EH (cell line): ENCODE measurements at places on chromosomes 5 and 9.

GRCh38 chr9:34430843-34431437 is 27.4 kb downstream of the FAM219A start:
- DNase-seq: peak; percentile 80

DNA sequence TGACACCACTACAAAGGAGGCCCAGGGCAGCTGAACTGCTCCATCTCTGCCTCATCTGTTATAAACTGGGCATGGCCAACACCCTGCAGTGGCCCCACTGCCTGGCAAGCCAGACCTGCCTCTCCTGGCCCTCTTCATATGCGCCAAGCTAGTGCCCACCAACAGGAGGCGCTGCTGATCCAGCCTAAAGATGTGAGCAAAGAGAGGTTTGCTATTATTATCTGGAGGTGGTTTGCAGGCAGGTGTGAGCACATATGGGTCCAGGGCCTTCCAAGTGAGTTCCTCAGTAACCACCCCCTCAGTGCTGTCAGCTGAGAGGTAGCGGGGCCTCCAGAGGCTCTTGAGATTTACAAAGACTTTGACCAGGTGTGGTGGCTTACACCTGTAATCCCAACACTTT is 232.2 kb downstream of the SYK start:
- no peak for DNase-seq

DNA sequence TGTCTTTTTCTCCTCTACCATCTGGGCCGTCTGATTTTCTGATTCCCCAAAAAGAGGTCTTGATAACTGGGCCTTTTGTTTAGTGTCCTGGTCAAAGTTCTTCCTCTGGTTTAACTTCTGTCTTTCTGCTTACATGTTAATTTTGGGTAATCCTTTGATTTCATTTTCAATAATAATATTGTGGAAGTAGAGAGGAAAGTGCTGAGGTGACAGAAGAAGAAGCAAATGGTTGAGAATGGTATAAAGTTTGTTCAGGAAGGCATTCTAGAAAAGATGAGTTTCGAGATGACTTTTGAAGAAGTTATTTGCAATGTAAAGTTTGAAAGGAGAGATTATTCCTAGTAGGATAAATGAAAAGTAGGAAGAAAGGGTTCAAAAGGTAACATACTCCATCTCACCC is 118.1 kb downstream of the UNC13B start:
- DNase-seq: no peak

DNA sequence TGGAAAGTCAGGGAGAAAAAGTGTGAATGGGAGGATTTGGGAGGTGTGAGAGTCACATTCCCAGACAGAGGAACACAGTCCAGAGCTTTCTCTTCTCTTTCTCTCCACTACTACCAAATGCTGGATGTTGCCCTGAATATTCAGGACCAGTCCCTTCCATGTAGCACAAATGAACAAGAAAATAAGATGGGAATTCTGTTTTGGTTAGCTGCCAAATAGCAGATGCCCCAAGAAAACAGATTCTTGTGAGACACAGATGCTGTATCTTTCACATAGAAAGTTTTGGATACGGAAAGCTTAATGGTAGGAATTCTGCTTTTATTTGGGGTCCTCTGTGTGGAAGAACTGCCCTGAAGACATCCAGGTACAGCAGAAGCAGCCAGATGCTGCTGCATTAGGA is 37.8 kb downstream of the PRLR start:
- no peak for DNase-seq

DNA sequence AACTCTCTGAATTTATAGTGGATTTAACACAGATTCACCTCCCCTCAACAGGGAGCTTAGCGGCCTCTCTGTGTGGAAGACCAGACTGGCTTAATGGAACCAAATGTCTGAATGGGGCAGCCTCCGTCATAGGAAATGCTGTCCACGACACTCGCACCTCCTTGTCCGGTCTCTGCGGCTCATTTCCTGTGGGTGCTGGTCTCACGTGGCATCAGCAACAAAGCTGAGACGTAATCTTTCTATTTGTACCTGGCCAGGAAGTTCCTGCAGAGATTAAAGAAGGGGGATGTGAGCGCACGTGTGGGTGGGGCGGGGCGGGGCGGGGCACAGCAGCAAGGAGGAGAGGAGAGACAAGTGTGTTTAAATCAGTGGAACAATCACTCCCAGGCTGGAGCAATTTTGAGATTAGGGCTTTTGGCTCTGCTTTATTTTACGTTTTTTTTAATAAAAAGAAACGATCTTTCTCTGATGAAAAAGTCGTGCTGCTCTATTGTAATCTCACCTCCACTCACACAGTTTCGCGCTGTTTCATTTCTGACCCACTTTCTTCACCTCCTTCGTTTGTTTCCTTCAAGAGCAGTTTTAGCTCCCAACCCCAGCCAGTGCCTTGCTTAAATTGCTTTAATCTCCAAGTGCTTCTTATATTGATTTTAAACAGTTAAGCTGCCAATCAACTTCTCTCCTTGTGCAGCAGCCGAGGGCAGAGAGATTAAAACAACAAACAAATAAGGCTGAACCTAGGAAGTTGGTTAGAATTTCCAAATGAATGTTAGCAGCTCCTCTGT is 132.2 kb upstream of the ASTN2 start:
- no peak for DNase-seq

DNA sequence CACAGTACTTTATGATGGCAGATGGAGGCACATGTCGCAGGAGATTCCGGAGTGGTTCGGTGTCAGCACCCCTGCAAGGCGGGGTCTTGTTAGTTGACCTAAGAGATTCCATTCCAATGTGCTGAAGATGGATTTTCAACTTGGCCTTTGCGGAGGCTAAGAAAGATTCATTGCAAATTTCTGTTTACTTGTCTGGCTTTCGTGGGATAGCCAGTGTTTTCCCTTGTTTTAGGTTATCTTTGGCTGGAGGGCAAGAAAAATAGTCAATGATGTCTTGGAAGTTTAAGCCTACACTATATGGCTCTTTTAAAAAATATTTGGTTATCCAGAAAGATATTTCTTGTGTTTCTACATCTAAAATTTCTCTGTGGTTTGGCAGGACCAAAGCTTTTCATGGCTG is 123.6 kb upstream of the PTCH1 start:
- no peak for DNase-seq

DNA sequence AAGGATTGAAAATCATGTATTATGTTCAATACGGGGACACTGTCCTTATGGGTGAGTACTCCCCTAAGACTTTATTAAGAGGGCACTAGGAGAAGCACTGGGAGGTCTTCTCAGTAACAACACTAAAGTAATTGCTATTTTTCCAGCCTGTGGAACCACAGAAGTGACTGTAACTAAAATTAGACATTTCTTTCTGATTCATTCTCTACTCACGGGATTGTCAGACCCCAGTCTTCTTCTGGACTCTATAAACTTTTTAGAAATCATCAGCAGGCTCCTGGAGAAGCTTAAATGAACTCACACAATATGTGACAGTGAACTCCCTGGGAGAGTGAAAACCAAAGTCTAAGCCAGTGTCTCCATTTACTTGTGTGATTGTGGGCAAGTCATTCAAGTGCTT is 14.5 kb downstream of the TLR4 start:
- peak; percentile 84 for DNase-seq

DNA sequence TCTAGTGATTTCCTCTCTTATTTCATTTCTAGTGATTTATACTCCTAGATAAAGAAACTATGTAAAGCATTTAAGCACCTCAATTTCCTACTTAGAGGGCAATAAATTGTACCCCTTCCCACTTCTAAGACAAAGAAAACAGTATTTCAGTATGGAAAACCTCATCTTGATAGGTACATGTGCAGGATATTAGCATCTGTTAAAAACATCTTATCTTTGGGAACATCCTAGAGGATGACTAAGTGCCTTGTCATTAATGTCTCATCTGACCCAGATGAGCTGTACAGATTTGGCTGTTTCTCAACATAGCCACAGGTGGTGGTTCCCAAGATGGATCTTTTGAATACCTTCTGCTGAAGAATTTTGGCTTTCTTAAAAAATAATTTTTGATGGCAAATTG is 5.7 kb downstream of the MEGF10 start:
- DNase-seq: peak; percentile 33

- peak; percentile 87 for DNase-seq
Measured at GRCh38 chr9:73038613-73039012, 85.8 kb upstream of the ALDH1A1 start.

DNA sequence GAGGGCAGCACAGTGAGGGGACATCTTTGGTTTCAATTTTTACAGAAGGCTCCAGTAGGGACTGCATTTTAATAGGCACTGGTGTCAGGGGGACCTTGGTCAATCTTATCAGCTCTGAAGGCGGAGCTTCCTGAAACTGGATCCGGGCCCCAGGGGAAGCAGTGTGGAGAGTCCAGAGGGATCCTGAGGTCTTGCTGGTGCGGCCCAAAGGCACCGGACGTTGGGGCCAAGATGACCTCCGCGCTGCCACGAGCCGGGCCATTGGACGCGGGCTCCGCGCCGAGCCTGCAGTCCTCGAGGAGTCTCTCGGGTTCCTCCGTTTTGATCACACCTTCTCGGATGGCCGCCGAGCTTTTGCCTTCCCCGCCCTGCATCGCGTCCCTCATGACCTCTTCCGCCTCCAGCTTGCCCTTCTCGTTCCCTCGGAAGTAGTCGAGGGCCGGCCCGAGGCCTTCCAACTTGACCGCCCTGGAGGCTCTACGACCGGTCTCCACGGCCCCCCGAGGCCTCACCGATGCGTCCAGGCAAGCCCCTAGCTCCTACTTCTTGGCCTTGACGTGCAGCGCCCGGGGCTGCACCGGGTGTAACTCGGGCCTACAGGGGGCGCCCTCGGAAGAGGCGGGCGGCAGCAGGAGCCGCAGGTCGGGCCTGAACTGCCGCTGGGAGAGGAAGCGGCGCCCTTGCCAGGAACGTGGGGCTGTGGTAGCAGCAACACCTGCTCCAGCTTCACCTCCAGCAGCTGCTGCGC is 18.8 kb downstream of the C5orf52 start:
- DNase-seq: no peak

GRCh38 chr5:9381464-9381863 is 164.4 kb downstream of the SEMA5A start:
- DNase-seq: no peak

DNA sequence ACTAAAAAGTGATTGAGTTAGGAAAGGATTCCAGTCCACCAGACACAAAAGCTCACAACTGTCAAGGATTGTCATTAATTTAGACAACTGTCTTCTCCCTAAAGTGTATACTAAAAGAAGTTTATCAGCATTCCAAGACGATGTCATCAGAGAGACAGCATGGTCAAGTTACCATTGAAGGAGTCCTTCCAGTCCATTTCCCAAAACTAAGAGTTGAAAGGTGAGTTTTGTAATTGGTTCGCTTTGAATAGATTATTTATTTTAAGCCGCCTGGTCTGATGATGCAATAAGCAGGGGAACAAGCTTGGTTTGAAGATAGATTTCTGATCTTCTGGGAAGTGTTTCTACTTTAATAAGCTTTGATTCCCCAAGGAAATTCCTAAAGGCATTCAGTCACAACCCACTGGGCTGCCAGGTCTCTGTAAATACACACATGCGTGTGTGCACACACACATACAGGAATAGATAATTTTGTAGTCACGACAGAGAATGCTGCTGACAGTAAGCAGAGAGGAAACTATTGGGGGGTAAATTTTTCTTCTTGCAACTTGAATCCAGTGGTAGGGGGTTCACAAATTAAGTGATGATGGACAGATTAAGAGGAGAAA is 234.8 kb downstream of the PIK3R1 start:
- DNase-seq: peak; percentile 80

DNA sequence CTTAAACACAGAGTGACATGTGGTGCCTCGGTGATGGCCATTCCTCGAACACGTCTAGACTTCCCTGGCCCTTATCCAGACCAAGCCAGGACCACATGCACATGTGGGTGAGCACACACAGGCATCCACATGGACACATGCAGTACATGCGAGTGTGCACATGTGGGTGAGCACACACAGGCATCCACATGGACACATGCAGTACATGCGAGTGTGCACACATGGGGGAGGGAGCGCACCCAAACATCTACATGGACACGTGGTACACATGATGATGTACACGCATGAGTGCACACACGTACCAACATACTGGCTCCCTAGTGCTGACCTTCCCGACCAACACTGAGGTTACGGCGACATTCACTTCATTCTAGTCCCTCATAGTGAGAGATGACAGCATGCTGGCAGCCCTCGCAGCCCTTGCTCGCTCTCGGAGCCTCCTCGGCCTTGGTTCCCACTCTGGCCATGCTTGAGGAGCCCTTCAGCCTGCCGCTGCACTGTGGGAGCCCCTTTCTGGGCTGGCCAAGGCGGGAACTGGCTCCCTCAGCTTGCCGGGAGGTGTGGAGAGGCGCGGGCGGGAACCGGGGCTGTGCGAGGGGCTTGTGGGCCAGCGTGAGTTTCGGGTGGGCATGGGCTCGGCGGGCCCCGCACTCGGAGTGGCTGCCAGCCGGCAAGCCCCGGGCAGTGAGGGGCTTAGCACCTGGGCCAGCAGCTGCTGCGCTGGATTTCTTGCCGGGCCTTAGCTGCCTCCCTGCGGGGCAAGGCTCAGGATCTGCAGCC is 186.8 kb downstream of the HSPA4 start:
- no peak for DNase-seq

GRCh38 chr9:79431019-79431679 is 140.6 kb upstream of the TLE4 start:
- DNase-seq: peak; percentile 14

GRCh38 chr5:41754857-41755256 is 115.4 kb downstream of the OXCT1 start:
- no peak for DNase-seq

DNA sequence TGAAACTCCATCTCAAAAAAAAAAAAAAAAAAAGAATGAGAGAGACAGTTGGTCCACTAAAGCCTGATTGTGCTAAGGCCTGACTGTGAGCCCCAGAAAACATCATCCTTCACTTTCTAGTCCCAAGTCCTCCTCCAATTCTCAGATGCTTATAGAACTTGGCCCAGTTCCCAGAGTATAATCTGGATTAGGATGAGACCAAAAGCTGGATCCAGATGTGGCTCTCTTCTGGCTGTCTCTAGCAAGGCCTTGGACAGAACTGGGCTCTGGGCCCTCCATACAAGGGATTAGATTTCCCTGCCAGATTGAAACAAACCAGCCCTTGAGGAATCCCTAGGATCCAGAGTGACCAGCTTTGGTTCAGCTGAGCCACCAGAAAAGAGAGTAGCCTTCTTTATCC is 98.4 kb upstream of the ZNF366 start:
- DNase-seq: no peak

DNA sequence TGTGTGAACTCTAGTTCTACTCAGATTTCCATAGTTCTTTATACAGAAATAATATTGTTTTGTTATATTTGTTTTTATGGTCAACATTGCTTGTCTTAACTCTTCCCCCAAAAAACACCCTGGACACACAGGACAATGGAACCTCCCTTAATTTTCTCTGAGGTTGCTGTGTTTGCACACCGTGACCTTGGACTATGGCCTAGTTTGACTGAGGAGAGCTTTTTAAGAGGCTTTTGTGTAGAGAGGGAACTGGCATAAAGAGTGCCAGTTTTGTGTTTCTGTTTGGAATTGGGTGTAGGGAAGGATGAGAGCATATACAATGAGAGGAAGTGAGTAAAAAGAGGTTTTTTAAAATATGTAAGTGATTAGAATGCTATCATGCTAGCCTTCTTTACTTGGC is 101.1 kb upstream of the MEF2C start:
- DNase-seq: no peak
